ENCODE measurements at places on chromosomes 1 and 21. TPM values are rescaled to one million over a fixed set of nuclear protein-coding genes. Genes with fewer than 3 reads are reported as not detected.
A peak's percentile ranks its signal among the peaks of the same experiment; 100 is the strongest.

DNA sequence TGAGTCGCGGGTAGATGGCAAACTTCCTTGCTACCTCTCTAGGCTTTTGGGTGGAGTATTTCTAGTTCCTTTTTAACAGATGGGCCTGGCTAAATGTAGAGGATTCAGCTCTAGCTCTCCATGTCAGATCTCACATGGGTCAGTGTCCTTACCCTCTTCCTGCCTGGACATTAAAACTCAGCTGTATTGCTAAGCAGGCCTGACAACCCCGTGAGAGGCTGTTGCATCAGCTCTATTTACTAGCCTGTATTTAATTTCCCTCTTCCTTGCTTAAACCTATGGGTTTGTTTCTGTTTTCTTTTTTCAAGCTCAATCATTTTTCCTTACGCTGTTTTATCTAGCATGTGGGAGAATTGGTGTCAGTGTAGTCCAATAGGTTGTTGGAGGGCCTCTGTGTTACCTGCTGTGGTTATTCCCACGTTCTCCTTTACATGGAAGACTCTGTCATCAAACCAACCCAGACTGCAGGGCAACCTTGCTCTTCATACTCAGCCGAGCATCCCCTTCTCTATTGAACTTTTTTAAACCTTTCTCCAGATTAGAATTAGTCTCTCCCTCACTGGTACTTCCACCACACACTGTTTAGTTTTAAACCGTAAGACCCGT, 79.5 kb upstream of the BACH1 start:
- peaks cover 5% of the 10 kb centered on the region for H3K4me1 ChIP-seq
- no peak overlapping the region for H3K27ac ChIP-seq
- no peaks in the 10 kb centered on the region for H3K36me3 ChIP-seq
- H3K27me3 ChIP-seq: no peaks in the 10 kb centered on the region
- no peak overlapping the region for H3K4me3 ChIP-seq

DNA sequence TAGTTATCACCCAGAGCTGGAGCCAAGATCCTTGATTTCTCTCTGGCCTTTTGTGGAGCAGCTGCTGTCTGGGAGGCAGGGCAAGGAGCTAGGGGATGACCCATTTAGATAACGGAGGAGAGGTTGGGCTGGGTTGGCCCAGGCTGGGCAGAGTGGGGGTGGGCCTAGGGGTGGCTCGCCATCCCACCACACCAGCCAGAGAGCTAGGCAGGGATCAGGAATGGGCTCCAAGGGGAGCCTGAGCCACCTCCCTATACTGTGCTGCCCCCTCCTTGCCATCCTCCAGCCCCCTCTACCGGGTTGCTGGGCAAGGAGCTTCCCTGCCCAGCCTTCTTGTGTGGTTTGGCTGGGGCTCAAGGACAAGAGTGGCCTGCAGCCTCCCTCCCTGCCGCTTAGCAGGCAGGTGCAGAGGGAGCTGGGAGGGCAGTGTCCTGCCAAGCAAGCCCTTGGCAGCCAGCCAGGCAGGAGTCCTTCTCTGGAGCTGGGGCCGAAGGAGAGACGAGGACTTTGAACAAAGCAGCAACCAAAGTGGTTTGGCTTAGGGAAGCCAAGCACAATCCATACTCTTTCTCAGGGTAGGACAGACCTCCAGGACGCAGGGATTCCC, 4.1 kb downstream of the NUAK2 start:
- H3K27me3 ChIP-seq: no peaks in the 10 kb centered on the region
- no peak overlapping the region for H3K4me3 ChIP-seq
- no peak for DNase-seq
- H3K36me3 ChIP-seq: no peaks in the 10 kb centered on the region

- H3K36me3 ChIP-seq: peaks cover 15% of the 10 kb centered on the region
- no peak overlapping the region for H3K4me3 ChIP-seq
- H3K27me3 ChIP-seq: no peaks in the 10 kb centered on the region
- no peak overlapping the region for H3K27ac ChIP-seq
- DNase-seq: peak; percentile 75
Observed at GRCh38 chr1:206479183-206480125, 9.2 kb downstream of the IKBKE start.

DNA sequence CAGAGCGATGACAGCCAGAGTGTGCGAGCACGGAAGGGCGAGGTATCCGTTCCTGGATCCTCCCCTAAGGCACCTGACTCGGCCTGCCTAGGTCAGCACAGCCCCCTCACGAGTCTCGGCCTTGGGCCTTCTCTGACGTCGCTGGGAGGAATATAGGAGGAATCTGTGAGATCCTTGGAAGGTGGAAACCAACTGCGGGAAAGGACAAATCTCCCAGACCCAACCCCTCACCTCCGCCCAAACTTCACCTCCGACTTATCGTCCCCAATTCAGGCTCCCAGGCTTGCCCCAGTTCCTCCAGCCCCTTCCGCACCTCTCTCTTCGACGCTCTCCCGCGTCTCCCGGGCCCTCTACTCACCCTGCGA, 494 bp downstream of the APH1A start:
- H3K36me3 ChIP-seq: no peaks in the 10 kb centered on the region
- H3K27ac ChIP-seq: peak overlapping the region; percentile 84
- H3K4me3 ChIP-seq: peak overlapping the region; percentile 89
- H3K4me1 ChIP-seq: peaks cover 24% of the 10 kb centered on the region

GRCh38 chr1:13786541-13786940, 86.6 kb downstream of the PRDM2 start:
- H3K27me3 ChIP-seq: no peaks in the 10 kb centered on the region
- H3K4me3 ChIP-seq: no peak overlapping the region
- no peak overlapping the region for H3K27ac ChIP-seq
- no peak for DNase-seq
- H3K4me1 ChIP-seq: peaks cover 47% of the 10 kb centered on the region

GRCh38 chr1:51000160-51000559, 30.1 kb downstream of the CDKN2C start:
- no peaks in the 10 kb centered on the region for H3K4me1 ChIP-seq
- no peaks in the 10 kb centered on the region for H3K27me3 ChIP-seq
- no peaks in the 10 kb centered on the region for H3K36me3 ChIP-seq
- no peak for DNase-seq

GRCh38 chr1:13514821-13515220, 1.0 kb upstream of the LRRC38 start:
- no peak for DNase-seq
- H3K4me3 ChIP-seq: no peak overlapping the region
- H3K27me3 ChIP-seq: peaks cover 21% of the 10 kb centered on the region
- no peaks in the 10 kb centered on the region for H3K36me3 ChIP-seq
- H3K4me1 ChIP-seq: no peaks in the 10 kb centered on the region

- no peaks in the 10 kb centered on the region for H3K27me3 ChIP-seq
- no peak for DNase-seq
- no peak overlapping the region for H3K4me3 ChIP-seq
- no peaks in the 10 kb centered on the region for H3K4me1 ChIP-seq
Observed at GRCh38 chr1:38899560-38899959, 18.2 kb upstream of the GJA9 start.

DNA sequence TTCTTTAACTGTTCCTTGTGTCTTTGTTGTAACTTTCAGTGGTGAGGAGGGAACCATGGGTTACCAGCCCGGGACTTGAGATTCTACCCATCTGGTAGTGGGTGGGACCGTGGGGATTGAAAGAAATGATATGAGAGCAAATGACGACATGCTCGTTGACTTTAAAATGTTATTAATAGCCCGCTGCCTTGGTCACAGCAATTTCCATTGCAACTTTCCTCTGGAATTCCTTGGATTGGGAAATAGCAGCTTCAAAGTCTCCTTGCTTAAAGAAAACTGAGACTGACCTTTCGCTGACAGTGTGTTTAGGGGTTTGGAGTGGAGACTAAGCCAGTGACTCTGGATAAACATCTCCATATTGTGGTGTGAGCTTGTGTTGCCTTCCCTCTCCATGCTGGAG, 44.2 kb upstream of the MARK1 start:
- no peaks in the 10 kb centered on the region for H3K36me3 ChIP-seq
- no peak overlapping the region for H3K27ac ChIP-seq
- DNase-seq: no peak
- H3K4me1 ChIP-seq: no peaks in the 10 kb centered on the region
- H3K4me3 ChIP-seq: no peak overlapping the region

GRCh38 chr1:151715726-151716404, 738 bp downstream of the CELF3 start:
- peaks cover 54% of the 10 kb centered on the region for H3K27me3 ChIP-seq
- no peak overlapping the region for H3K4me3 ChIP-seq
- no peak overlapping the region for H3K27ac ChIP-seq

DNA sequence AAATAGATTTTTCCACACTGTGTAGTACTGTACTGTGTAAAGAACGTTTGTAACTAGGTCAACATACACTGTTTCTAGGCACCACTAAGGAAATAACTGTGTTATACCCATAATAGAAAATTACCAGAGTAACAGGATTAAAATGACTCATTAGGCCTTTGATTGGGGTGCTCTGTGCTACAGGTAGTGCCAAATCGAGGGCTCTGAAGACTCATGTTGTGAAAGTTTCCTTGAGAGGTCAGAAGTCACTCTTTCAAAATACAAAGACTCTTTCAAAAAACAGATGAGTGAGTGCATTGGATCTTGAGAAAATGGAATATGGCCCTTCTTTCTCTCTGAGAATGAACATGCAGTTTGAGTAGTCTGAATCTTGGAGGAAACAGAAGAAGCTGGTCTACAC, 143.0 kb downstream of the MRPL39 start:
- H3K27ac ChIP-seq: peak overlapping the region; percentile 96
- DNase-seq: no peak
- no peaks in the 10 kb centered on the region for H3K27me3 ChIP-seq
- H3K4me1 ChIP-seq: peaks cover 38% of the 10 kb centered on the region

IRF2BP2 gene
- total RNA-seq: 131 TPM
